ENCODE measurements at places on chromosomes 3 and 15.

GRCh38 chr15:101092156-101092866 is 159.5 kb downstream of the CHSY1 start:
- no peaks in the 10 kb centered on the region for H3K36me3 ChIP-seq
- no peak overlapping the region for H3K27ac ChIP-seq
- no peaks in the 10 kb centered on the region for H3K4me1 ChIP-seq
- H3K4me3 ChIP-seq = no peak overlapping the region

GRCh38 chr3:133700351-133700750 is 38.6 kb upstream of the TOPBP1 start:
- H3K36me3 ChIP-seq = no peaks in the 10 kb centered on the region
- DNase-seq = no peak
- no peak overlapping the region for H3K4me3 ChIP-seq
- no peak overlapping the region for H3K27ac ChIP-seq
- no peaks in the 10 kb centered on the region for H3K27me3 ChIP-seq

DNA sequence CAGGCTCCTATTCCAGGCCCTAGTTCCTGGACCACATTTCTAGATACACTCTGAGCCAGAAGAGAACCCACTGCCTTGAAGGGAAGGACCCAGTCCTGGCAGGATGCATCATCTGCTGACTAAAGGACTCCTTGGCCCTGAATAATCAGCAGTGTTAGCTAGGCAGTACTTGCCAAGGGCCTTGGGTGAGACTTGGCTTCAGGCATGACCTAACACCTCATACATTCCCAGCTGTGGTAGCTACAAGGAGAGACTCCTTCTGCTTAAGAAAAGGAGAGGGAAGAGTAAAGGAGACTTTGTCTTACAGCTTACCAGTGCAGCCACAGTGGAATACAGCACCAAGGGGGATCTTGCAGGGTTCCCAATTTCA is 26.4 kb downstream of the PEAK1 start:
- no peak for DNase-seq
- no peak overlapping the region for H3K27ac ChIP-seq
- no peaks in the 10 kb centered on the region for H3K4me1 ChIP-seq
- H3K27me3 ChIP-seq = no peaks in the 10 kb centered on the region
- H3K4me3 ChIP-seq = no peak overlapping the region
- H3K36me3 ChIP-seq = no peaks in the 10 kb centered on the region

- DNase-seq = no peak
- no peak overlapping the region for H3K4me3 ChIP-seq
- peaks cover 8% of the 10 kb centered on the region for H3K4me1 ChIP-seq
- no peak overlapping the region for H3K27ac ChIP-seq
- H3K27me3 ChIP-seq = no peaks in the 10 kb centered on the region
- H3K36me3 ChIP-seq = peaks cover 2% of the 10 kb centered on the region
Measured at GRCh38 chr3:58170376-58170775, 40.4 kb downstream of the DNASE1L3 start.

- H3K4me3 ChIP-seq = peak overlapping the region; percentile 79
- H3K27ac ChIP-seq = peak overlapping the region; percentile 95
- no peaks in the 10 kb centered on the region for H3K36me3 ChIP-seq
- H3K27me3 ChIP-seq = no peaks in the 10 kb centered on the region
Measured at GRCh38 chr15:42270551-42270950, 2.5 kb upstream of the GANC start.

GRCh38 chr3:16724487-16724886 is 119.3 kb upstream of the DAZL start:
- no peak overlapping the region for H3K27ac ChIP-seq
- no peaks in the 10 kb centered on the region for H3K27me3 ChIP-seq
- no peak overlapping the region for H3K4me3 ChIP-seq
- H3K4me1 ChIP-seq = no peaks in the 10 kb centered on the region

DNA sequence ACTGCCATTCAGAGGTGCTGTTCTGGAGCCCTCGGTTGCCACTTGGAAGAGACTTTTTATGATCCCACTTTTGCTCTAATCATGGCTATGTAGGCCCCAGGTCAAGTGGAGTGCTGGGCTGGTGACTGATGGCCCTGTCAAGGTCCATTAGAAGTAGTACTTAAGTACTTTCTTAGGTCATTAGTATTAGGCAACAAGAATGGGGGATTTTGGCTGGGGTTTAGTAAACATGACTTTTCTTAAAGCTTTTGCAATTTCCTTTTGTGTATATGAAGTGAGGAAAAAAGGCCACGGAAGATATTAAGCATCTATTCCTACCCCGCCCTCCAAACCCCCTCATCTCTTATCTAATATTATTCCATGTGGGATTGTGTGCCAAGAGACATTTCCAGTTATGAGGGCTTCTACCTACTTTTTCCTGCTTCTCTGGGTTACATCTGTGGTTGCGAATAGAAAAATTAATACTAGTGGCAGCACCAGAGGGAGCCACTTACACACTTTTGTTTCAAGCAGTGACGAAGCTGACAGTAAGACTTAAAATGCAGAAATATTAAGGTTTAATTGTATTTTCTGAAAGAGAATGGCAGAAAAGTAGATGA is 13.9 kb downstream of the NLGN1 start:
- H3K27me3 ChIP-seq = no peaks in the 10 kb centered on the region
- DNase-seq = no peak
- H3K27ac ChIP-seq = no peak overlapping the region
- H3K4me1 ChIP-seq = no peaks in the 10 kb centered on the region
- H3K4me3 ChIP-seq = no peak overlapping the region

DNA sequence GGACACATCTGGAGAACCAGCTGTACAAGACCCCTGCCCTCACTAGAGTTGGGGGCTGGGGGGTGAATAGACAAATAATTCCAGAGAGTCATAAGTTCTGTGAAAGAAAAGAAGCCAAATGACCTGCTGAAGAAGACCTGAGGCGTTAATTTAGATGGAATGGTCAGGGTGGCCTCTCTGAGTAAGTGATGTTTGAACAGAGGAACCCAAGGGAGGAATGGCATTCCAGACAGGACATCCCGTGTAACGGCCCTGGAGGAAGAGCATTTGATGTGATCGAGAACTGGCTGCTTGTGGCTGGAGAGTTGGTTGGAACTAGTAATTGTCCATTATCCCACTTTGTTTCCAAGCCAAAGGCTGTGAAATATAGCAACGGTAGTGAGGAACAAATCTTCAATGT is 1.7 kb downstream of the NR2C2 start:
- H3K27ac ChIP-seq = peak overlapping the region; percentile 98
- no peak for DNase-seq
- H3K27me3 ChIP-seq = no peaks in the 10 kb centered on the region
- no peaks in the 10 kb centered on the region for H3K36me3 ChIP-seq

DNA sequence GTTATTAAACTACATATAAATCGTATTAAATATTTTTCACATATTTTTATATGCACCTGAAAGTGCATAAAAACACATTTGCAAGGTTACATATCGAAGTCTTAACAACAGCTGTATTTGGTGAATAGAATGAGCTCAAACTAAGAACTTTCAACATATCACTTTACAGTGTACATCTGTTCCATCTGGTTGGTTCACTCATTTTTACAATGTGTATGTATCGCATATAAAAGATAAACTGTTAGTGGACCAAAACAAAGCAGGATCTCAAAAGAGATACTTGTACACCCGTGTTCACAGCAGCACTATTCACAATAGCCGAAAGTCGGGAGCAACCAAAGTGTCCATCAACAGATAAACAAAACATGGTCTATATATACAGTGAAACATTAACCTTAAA is 55.8 kb downstream of the TBL1XR1 start:
- H3K4me1 ChIP-seq = peaks cover 5% of the 10 kb centered on the region
- H3K36me3 ChIP-seq = no peaks in the 10 kb centered on the region
- no peak overlapping the region for H3K27ac ChIP-seq
- DNase-seq = no peak
- no peak overlapping the region for H3K4me3 ChIP-seq

DNA sequence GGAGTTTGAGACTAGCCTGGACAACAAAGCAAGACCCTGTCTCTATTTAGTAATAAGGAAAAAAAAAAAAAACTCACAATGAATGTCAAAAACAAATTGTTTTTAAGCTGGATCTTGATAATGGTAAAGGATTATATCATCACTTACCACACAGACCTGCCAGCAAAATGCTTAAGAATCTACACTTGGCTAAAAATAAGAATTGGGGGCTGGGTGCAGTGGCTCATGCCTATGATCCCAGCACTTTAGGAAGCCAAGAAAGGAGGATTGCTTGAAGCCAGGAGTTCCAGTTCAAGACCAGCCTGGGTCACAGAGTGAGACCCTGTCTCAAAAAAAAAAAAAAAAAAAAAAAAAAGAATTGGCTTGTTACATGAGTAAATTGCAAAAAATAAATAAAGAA is 31.0 kb downstream of the ACAP2 start:
- H3K4me3 ChIP-seq = no peak overlapping the region
- H3K27ac ChIP-seq = no peak overlapping the region
- no peak for DNase-seq
- no peaks in the 10 kb centered on the region for H3K27me3 ChIP-seq

GRCh38 chr3:184563561-184563925 is 2.0 kb downstream of the EPHB3 start:
- peaks cover 40% of the 10 kb centered on the region for H3K4me1 ChIP-seq
- H3K27me3 ChIP-seq = no peaks in the 10 kb centered on the region
- H3K27ac ChIP-seq = peak overlapping the region; percentile 87
- H3K36me3 ChIP-seq = no peaks in the 10 kb centered on the region
- H3K4me3 ChIP-seq = peak overlapping the region; percentile 90
- DNase-seq = no peak

- H3K27me3 ChIP-seq = no peaks in the 10 kb centered on the region
- H3K4me1 ChIP-seq = no peaks in the 10 kb centered on the region
Measured at GRCh38 chr3:127120851-127121647, 71.9 kb upstream of the PRR23E start.

- no peaks in the 10 kb centered on the region for H3K27me3 ChIP-seq
- no peak overlapping the region for H3K27ac ChIP-seq
- H3K4me3 ChIP-seq = no peak overlapping the region
- peaks cover 3% of the 10 kb centered on the region for H3K4me1 ChIP-seq
Measured at GRCh38 chr15:80997692-80998091, 3.0 kb upstream of the TLNRD1 start.

- H3K4me1 ChIP-seq = no peaks in the 10 kb centered on the region
- peak; percentile 15 for DNase-seq
- H3K27ac ChIP-seq = no peak overlapping the region
- no peaks in the 10 kb centered on the region for H3K27me3 ChIP-seq
- H3K4me3 ChIP-seq = no peak overlapping the region
Measured at GRCh38 chr15:47586653-47587224, 130.6 kb upstream of the SEMA6D start.

DNA sequence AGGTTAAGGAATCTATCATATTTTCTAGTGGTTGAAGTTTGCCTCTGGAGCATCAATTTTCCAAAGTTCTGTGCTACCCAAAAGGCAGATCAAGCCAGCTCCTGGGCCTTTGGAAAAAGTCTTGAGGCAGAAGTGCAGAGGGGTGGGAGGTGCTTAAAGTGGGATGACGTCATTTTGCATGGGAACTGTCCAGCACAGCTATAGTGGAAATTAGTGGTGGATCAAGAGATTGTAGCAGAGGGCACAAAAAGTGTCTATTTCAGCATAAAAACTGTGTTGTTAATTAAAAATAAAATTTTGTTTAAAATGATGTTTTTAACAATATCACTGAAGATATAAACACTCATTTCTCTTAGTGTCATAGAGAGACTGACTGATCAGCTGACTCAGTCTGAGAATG is 221.9 kb downstream of the LRRN1 start:
- no peak overlapping the region for H3K4me3 ChIP-seq
- H3K27me3 ChIP-seq = no peaks in the 10 kb centered on the region
- no peak for DNase-seq
- H3K4me1 ChIP-seq = no peaks in the 10 kb centered on the region
- no peak overlapping the region for H3K27ac ChIP-seq
- H3K36me3 ChIP-seq = no peaks in the 10 kb centered on the region

- H3K27me3 ChIP-seq = no peaks in the 10 kb centered on the region
- peak; percentile 48 for DNase-seq
- no peaks in the 10 kb centered on the region for H3K36me3 ChIP-seq
- peak overlapping the region; percentile 72 for H3K4me3 ChIP-seq
- peak overlapping the region; percentile 71 for H3K27ac ChIP-seq
Measured at GRCh38 chr3:141231952-141232823, 563 bp downstream of the PXYLP1 start.

- no peak overlapping the region for H3K4me3 ChIP-seq
- H3K36me3 ChIP-seq = no peaks in the 10 kb centered on the region
- H3K4me1 ChIP-seq = peaks cover 8% of the 10 kb centered on the region
- no peak overlapping the region for H3K27ac ChIP-seq
- H3K27me3 ChIP-seq = no peaks in the 10 kb centered on the region
Measured at GRCh38 chr15:90036806-90037510, 35.8 kb downstream of the ZNF710 start.
